CD4-positive, alpha-beta T cell treated with Interleukin-12 subunit alpha and Interleukin-12 subunit beta, for 1 hour (primary cell): ENCODE measurements at places on chromosomes 4 and X.

- DNase-seq: no peak
Measured at GRCh38 chr4:94126669-94127068, 81.0 kb upstream of the SMARCAD1 start.

- no peak for DNase-seq
Measured at GRCh38 chrX:120036704-120037103, 40.8 kb downstream of the RHOXF2B start.

DNA sequence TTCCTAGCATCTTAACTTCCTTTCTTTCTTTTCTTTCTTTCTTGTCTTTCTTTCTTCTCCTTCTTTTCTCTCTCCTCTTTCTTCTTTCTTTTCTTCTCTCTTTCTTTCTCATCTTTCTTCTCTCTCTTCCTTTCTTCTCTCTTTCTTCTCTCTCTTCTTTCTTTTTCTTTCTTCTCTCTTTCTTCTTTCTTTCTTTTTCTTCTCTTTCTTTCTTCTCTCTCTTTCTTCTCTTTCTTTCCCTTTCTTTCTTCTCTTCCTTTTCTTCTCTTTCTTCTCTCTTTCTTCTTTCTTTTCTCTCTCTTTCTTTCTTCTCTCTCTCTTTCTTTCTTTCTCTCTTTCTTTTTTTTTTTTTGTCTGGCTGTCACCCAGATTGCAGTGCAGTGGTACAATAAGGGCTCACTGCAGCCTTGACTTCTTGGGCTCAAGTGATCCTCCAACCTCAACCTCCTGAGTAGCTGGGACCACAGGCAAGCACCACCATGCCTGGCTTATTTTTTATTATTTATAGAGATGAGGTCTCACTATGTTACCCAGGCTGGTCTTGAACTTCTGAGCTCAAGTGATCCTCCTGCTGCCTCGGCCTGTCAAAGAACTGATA lies 17.5 kb downstream of the NMU start:
- no peak for DNase-seq

- DNase-seq: no peak
Measured at GRCh38 chrX:112081781-112082652, 559 bp downstream of the TRPC5 start.
